Astrocyte of the cerebellum (primary cell): ENCODE measurements at places on chromosomes 1 and 21.

DNA sequence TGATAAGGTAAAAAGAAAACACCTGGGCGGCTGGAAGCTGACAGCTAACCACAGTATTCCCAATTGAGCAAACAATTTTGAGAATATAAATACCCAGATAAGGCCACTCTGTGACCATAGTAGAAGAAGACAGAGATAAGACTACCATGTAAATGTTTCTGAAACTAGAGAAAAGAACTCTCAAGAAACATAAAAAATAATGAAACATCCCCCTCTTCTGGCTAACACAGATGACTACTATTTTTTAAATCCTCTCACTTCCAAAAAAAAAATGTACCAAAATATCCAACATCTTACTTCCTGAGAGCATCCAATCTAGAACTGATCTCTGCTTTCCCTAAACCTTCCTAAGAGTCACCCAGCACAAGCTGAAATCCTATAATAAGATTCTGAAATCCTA is 125.9 kb downstream of the HFM1 start:
- DNase-seq: peak; percentile 18

DNA sequence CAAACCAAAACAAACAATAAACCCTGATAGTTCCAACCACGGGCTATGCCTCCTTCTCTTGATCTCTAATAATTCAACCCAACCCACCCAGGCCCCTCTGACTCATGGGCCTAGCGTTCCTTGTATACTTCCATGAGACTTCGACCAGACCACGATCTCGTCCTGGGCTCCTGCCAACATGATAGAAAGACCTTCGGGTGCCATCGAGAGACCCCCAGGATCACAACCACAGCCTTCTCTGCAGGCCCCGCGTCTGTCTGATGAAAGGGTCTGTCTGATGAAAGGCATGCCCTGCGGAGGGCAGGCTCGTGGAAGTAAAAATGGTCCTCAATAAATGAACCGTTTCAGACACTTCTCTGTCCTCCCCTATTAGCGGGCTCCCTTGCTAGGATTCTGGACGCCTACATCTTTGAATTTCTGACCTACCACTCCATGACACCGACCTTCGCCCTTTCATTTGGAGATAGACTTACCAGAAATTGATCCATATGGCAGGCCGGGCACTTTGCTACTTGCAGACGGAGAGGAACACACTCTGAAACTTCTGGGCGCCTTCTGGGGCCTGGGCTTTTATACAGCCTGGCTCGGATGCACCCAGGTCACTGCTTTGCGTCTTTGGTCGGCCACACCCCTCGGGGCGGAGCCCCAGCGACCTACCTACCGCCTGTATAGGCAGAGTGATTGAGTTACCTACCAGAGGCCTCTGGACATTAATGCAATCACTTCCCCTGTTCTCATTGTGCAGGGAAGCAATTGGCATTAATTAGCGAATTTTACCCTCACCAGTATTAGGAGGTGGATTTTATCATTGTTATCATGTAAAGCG is 5.3 kb upstream of the KLF18 start:
- no peak for DNase-seq

DNA sequence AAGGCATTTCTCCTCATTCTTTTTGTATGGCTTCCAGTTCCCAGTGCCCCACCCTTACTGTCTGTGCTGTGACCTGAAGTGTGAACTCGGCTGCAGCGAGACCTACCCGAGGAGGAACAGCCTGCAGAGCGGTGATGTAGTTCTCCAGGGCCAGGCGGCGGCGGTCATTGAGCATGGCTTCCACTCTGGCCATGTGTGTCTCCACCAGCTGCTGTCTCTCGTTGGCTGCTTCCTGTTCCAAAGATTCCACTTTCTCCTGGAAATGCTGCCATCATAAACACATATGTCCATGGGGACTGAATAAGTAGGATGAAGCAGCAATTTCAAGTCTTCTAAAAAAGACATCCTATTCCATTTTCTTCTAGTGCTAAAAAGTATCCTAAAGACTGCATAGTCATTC is 195.6 kb downstream of the APP start:
- DNase-seq: no peak

DNA sequence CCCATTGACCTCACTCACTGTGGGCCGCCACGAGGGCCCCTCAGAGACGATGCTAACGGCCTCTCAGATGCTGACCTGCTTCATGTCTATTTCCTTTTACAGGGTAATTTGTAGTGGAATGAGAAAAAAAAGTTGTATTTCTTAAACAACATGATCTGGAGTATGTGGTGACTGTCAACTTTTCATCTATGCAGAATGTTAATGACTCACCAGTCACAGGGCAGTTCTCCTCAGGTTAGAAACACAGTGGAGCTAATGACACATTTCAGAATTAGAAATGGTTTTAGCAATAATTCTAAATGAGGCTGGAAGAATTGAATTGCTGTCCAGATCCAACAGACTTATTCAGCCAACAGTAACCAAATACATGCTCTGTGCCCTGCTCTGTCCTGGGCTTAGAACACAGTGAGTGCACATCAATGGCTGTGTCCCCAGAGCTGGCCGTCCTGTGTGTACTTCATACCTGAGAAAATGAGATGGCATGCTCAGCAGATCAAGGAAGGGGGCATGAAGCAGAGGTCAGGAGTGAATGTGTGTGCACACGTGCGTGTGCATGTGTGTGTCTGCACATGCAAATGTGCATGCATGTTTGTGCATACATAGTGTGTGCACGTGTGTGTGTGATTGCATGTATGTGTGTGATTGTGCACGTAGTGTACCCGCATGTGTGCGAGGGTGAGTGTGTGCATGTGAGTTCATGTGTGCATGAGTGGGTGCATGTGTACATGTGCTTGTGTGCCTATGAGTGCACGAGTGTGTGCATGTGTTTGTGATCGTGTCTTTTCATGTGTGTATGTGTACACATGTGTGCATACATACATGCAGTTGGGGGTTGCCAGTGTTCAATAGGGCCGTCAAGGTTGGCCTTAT is 145.3 kb downstream of the PCBP3 start:
- no peak for DNase-seq
